CD4-positive, alpha-beta T cell treated with Interleukin-15 for 1 hour (primary cell): ENCODE measurements at places on chromosomes 16 and 17.
A peak's percentile ranks its signal among the peaks of the same experiment; 100 is the strongest.

- no peak for DNase-seq
Observed at GRCh38 chr17:4010754-4011153, 46.5 kb upstream of the ATP2A3 start.

DNA sequence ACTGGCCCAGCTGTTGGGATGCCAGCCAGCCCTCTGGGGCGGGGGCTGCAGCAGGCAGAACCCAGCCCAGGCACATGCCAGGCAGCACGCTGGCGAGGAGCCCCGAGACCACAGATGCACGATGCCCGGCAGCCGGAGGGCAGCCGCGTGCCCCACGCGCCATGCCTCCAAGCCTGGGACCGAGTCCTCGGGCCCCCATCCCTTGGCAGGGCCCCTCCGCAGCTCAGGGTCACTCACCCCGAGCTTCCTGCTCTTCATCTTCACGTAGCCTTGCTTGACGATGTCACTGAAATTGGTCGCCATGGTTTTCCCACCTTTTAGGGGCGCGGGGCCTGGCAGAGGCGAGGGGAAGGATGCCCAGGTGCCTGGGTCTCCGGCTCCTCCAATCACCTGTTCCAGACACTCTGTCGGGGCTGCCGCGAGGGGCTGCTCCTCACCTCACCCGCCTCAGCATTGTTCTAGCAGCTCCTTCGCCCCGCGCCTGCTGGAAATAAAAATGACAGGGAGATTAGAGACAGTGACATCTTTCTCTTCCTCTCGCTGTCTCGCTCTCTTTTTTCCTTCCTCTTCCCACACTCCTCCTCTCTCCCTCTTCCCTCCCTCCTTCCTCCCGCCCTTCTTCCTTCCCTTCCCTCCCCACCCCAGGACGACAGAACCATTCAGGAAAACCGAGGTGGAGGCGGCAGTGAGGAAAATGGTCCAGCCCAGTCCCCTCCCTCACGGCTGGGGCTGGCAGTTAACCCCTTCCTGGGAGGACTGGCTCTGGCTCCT, 6.9 kb downstream of the DOK4 start:
- DNase-seq, result no peak

DNA sequence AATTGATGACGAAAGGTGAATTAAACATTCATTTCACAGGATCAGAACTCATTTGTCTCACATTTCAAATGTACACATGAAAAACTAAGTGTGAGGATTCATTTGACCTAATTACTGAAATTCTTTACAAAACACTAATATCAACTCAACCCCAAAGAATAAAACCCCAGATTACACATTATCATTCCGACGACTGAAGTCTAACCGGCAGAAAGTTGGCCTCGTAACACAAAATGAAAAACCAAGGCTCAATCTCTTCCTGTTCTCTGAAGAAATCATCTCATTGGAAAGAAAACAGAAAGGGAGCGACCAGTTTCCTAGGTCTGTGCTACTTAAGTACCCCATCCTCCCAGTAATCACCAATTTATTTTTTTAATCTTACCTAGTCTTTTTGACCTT, 1.8 kb downstream of the JPT1 start:
- no peak for DNase-seq

DNA sequence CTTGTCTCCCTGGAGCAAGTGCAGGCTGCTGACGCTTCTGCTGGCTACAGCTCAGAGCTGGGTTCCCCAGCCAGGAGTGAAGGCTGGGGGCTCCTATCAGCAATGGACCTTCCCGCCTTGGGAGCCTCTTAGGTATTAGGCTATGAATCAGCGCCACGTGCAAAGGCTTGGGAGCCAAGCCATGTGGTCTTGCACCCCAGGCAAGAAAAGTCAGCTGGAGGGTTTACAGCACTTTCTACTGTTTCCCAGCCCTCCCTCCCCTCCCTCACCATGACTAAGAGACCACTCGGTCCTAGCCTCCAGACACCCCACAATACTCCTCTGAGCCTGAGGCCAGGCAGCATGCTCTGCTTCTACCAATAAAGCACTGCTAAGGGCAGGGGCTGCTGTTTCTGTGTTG, 12.3 kb downstream of the EPX start:
- DNase-seq, result no peak

DNA sequence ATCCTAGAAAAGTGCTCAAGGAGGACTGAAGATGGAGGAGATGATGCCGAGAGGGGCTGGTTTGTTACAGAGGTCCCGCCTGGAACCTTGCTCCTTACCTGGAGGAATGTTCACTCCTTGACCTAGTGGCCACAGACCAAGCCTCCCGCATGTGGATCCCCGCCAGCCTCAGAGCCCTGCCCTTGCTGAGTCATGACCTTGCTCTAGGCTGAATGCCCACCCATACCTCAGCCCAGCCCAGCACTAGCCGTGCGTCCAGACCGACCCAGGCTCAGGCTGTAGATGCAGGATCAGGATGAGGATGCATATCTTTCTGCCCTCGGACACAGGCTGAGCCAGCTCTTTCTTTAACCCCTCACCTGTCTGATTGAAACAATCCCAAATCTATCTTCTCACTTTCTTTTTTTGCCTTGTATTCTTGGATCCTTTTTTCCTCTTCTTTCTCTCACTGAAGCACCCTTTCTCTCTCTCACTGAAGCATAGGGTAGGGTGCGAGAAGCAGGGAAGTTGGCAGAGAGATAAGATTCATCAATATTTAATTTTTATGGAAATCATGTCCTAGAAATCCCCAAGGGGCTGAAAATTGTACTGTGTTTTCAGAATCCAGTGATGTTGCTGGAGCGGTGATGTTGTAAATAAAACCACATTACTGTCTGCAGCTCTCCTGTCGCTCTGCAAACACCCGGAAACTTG, 34.9 kb downstream of the WSCD1 start:
- no peak for DNase-seq

GRCh38 chr16:29664091-29664921, 1.3 kb downstream of the SPN start:
- DNase-seq, result peak; percentile 43

- DNase-seq, result no peak
Observed at GRCh38 chr17:19448341-19449268, 37.6 kb downstream of the RNF112 start.

DNA sequence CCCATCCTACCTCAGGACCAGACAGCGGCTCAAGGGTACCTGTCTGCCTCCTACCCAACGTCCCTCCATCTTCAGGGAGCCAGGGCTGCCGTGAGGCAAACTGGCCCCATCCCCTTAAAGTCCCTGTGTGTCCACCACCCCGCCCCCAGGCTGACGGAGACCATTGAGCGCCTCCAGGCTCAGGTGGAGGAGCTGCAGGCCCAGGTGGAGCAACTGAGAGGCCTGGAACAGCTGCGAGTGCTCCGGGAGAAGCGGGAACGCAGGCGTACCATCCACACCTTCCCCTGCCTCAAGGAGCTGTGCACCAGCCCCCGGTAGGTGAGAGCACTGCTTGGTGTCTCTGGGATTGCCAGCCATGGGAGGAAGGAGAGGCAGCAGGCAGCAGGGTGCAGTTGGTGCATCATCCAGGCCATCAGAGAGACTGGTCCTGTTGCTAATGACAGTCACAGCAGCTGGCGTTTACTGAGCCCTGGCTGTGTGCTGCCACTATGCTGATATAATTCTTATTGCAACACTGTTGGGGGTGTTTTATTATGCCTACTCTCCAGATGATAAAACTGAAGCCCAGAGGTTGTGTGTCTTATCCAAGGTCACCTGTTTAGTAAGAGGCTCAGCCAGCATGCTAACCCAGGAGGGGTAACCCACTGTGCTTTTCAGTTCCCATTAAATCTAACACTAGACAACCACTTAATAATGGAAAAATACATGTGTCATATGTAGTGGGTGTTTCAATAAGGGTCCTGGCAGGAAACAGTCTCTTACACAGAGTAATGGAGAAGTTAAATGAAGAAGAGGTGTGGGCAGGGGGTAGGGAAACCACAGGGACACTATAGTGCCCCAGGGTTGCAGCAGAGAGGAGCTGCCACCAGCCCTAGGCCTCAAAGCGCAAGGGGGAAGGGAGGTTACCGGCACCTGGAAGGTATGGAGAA, 10.3 kb upstream of the MRPL58 start:
- DNase-seq, result no peak

GRCh38 chr17:20073055-20073979, 64.2 kb downstream of the SPECC1 start:
- peak; percentile 38 for DNase-seq

DNA sequence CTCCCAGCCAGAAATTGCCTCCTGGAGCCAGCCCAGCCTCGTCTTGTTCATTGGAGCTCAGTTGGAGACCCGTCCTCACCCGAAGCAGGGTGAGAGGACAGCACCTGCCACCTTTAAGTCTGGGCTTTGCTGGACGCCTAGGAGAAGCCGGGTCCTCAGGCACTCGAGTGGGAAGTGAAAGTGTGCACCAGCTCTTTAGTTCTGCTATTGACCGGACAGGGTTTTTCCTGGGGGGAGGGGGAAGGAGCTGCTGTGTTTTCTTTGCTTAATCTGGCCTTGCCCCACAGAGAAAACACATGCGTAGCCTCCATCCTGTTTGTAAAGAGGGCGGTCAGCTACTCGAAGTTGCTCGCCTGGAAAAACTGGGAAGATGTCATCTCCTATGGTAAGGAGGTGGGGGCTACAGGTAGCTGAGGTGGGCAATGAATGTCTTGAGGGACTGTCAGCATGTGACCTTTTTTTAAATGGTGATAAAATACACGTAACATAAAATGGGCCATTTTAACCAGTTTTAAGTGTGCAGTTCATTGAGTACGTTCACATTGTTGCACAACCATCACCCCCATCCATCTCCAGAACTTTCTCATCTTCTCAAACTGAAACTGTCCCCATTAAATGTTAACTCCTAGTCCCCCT, 34.4 kb downstream of the CMIP start:
- DNase-seq, result peak; percentile 84

- DNase-seq, result peak; percentile 59
Observed at GRCh38 chr17:74520790-74521480, 10.3 kb downstream of the CD300LB start.

GRCh38 chr16:31874366-31875111, 932 bp downstream of the ZNF267 start:
- peak; percentile 68 for DNase-seq
